ENCODE measurements at places on chromosomes 2 and 18.

GRCh38 chr2:44741507-44741906 is 200.0 kb upstream of the SIX3 start:
- DNase-seq, result no peak

DNA sequence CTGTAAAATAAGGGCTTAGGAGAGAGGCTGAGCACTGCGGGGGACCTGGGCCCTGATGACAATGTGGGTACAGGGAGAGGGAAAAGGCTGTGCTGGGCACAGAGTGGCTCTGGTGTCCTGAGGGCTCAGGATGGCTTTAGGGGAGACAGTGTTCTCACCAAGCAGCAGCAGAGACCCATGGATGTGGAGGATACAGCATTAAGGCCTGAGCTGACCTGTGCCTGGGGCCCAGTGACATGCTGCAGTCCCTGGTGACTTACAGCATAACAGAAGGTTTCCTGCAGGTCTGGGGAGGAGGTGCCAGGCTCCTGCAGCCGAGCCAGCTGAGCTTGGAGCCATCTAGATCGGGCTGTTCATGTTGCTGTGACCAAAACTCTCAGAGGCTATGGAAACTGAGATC is 191.3 kb upstream of the SMAD2 start:
- no peak for DNase-seq

- DNase-seq, result no peak
Observed at GRCh38 chr2:72815655-72816278, 10.1 kb downstream of the EXOC6B start.

DNA sequence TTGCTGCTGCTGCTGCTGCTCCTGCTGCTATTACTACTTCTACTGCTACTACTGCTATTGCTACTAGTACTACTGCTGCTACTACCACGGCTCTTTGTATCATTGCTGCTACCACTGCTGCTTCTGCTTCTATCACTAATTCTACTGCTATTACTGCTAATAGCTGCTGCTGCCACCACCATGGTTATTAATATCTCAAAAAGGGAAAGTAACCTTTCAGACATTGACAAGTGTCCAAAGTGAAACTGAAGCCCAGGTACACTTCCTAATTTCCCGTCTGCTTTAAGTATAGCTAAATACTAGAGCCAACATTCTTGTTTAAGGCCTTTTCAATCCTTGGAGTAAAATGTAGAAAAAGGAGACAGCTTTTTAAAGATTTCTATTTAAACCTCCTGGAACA is 45.4 kb upstream of the EHBP1 start:
- DNase-seq, result no peak

GRCh38 chr2:225771701-225772100 is 372.2 kb downstream of the NYAP2 start:
- DNase-seq, result no peak

DNA sequence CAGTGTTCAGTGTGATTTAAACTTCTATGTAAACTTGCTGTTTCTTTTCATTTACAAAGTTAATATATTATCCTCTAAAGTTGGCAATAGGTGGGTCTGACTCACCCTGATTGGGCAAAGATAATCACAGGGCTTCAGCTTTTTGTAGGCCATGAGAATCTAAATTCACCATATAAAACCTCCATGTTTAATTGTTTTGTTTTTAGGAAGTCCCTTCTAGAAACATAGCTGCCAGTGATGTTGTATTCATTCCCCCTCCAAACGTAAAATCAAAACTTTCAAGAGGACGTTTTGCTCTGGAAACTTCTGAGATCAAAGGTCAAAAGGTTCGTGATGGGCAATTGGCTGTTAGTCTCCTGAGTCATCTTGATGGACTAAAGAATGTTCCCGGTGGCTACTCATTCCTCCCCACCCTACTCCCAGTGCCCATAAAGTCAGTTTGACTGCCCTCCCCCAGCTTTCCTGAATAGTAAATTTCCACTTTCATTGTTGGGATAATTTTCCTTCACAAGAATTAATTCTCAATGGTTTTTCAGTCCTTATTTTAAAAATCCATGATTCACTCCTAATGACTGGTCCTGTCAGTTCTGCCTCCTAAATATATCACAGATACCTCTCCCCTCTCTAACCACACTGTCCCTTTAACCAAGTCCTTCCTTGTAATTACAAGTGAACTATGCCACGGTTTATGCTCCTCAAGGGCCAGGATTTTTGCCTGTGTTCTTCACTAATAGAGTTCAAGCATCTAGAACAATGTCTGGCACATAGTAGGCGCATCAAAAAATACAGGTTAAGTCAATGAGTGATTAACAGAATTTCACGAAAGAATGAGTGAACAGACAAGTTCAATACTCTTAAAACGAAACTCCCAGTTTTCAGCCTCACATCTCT is 164.4 kb upstream of the VRK2 start:
- no peak for DNase-seq

DNA sequence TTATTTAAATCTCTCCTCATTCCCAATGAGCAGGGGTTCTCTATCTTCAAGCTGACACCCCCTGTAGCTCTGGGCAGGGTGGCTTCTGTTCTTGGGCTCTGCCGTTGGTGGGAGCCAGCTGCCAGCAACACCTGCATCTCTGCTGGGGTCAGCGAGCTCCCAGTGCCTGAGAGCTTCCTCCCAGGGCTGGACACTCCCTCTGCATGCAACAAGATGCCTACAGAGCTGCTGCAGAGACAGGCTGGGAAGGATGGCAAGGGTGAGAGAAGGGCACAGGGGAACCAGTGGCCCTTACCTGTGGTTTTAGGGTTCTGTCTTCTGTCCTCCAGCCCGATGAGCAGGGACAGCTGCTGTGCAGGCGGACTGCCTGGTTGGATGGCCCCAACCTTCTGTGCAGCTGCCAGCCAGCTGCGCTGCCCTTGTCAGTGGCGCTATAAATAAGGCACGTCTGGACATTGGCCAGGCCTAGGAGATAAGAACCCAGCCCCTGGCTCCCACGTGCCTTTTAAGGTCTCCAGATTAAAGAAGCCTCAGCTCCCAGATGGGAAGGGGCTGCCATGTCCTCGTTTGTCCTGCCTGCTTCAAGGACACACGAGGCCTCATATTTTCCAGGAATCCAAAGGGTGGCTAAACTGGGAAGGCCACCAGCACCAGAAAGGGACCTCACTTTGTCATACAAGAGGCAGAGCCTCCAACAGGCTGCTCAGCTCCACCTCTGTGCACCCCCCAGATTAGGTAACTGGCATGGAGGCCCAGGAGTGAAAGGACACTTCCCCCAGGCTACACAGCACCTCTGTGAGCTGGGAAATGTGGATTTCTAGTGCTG is 39.5 kb upstream of the FHL2 start:
- peak; percentile 30 for DNase-seq

DNA sequence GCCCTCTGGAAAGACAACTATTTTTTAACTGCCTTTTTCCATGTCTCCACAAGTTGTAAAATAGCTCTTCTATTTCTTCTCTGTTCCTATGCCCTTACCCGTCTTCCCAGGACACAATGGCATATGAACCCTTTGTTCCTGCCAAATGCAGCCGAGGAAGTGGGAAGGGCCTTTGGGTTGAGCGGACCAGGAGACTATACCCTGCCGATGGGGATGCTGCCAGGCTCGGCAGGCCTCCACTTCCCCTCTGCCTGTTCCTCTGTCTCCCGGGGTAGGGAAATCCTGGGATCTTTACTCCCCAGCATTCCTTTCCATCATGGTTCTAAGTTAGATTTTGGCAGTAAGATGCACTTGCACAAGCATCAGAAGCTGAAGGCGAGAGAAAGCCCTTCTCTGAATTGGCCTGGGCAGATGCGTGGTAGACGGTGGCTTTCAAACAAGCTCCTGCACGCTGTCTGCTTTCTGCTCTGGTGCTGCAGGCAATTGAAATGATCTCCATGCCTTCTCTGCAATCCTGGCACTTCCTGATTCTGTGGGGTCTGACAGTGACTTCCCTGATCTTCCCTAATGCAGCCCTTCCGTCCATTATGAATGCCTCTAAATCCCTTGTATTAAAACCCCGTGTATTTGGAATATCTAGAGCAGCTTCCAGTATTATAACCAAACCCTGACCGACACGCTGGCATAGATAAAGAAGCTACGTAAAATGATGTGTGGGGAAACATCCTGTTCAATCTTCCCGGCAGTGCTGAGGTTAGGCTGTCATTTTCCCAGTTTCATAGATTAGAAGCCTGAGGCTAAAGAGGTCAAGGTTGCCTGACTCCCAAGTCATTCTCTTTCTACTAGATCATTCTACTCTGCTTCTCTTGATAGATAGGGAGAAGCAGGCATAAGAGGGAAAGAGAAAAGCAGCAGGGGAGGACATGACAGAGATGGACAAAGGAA is 69.8 kb downstream of the MCFD2 start:
- DNase-seq, result no peak

DNA sequence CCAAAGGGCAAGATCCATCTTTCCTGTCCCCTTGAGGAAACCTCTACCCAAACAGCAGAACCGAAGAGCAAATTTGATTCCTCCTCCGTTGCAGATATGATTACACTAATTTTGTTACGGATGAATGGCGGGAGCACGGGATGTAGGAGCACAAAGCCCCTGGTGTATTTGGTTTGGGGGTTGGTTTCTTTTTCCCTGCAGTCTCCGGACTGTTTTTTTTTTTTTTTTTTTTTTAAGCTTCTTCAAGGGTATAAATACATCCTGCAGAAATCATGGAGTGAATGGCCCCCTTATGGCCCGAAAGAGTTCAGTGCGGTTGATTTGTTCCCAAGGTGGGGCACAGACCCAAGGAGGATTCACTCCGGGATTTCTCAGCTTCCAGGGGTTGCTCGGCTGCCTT is 135.3 kb upstream of the SH3BP4 start:
- DNase-seq, result no peak

DNA sequence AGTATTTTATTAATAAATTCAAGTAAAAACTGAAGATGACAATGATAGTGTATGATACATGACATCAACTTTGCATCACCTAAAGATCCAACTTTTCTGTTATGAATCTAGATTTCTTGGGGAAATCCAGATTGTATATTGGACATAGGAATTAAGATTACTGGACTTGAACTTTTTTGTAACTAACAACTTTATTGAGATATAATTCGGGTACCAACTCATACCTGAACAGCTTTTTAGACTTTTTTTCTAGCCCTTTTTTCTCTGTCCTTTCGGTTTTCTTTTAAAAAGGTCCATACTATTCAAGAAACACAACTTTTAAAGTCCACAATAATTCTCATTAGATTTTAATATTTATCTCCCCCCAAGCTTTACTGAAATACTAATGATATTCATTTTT is 1.1 kb upstream of the SOCS6 start:
- DNase-seq, result no peak

DNA sequence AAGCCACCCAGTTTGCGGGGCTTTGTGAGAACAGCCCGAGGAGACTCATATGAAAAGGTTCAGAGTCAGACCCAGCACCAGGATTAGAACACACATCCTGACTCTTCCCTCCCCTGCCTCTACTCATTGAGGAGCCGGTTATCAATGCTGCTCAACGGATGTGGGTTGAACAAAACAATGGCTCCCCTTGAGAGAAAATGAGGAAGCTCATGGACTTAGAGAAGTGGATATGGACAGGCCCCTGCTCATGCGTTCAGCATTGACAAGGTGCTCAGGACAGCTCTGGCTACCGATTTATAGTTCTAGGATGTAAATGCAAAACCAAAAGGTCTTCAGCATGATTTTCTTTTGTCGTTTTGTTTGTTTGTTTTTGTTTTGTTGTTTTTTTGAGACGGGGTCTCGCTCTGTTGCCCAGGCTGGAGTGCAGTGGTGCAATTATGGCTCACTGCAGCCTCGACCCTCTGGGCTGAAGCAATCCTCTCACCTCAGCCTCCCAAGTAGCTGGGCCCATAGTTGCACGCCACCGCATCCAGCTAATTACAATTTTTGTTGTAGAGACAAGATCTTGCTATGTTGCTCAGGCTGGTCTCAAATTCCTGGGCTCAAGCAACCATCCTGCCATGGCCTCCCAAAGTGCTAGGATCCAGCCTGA is 32.0 kb upstream of the AGAP1 start:
- DNase-seq, result no peak

GRCh38 chr2:7673853-7674252 is 756.6 kb downstream of the RNF144A start:
- no peak for DNase-seq

- no peak for DNase-seq
Observed at GRCh38 chr2:216299588-216299987, 72.7 kb downstream of the MARCHF4 start.

GRCh38 chr2:170084820-170085491 is 93.0 kb upstream of the MYO3B start:
- DNase-seq, result no peak

DNA sequence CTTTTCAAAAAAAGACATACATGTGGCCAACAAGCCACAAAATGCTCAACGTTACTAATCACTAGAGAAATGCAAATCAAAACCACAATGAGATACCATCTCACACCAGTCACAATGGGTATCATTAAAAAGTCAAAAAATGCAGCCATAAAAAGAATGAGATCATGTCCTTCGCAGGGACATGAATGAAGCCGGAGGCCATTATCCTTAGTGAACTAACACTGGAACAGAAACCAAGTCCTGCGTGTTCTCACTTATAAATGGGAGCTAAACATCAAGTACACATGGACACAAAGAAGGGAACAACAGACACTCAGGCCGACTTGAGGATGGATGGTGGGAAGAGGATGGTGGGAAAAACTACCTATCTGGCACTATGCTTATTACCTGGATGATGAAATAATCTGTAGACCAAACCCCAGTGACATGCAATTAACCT is 17.8 kb upstream of the ATL2 start:
- DNase-seq, result no peak

GRCh38 chr2:96407919-96408550 is 72.5 kb downstream of the NCAPH start:
- DNase-seq, result no peak

- peak; percentile 18 for DNase-seq
Observed at GRCh38 chr2:210503001-210503623, 26.6 kb upstream of the LANCL1 start.

- no peak for DNase-seq
Observed at GRCh38 chr2:98026927-98027522, 31.3 kb upstream of the TMEM131 start.

- DNase-seq, result no peak
Observed at GRCh38 chr2:14743861-14744260, 111.3 kb downstream of the LRATD1 start.
